ENCODE measurements at places on chromosomes 13 and 19. TPM values are rescaled to one million over a fixed set of nuclear protein-coding genes. Genes with fewer than 3 reads are reported as not detected.
A peak's percentile ranks its signal among the peaks of the same experiment; 100 is the strongest.

GRCh38 chr19:18795540-18795939 lies 4.4 kb upstream of the COMP start:
- DNase-seq: no peak

- DNase-seq: no peak
Measured at GRCh38 chr13:24381541-24382265, 72.3 kb downstream of the C1QTNF9 start.

FCAR gene
- total RNA-seq: not detected

DNA sequence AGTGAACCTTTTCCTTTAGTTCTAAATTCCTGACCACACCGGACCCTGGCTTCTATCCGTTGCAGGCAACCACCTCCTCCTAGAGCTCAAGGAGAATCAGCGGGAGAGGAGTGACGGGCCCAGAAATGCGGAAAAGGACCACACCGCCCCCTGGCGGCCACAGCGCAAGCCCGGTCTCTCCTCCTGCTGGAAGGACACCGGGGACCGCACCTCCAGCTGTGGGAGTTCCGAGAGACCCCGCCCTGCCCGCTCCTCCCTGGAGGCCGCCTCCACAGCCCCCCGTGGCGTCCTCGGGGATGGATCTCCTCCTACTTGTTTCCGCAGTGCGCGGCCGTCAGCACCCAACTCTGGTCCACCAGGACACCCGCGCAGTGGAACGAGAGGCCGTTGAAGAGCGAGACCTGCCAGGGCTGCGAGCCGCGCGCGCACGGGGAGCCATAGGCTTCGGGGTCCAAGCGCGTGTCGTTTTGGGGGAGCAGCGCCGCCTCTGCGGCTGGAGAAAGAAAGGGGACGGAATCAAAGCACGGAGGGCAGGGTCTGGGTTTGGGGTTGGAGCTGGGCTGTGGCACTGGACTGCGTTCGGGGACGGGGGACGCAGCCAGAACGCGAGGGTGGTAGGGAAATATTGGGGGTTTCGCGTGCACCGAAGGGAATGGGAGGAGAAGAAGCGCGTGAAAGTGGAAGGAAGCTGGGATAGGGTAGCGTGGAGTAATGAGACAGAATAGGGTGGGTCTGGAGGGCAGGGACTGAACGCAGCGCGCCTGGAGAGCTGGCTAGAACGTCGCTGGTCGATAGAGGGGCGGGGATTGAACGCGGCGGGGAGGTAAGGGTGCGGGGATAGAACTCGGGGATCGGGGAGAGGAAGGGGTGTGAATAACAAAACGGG lies 2.5 kb downstream of the KLK10 start:
- DNase-seq: peak; percentile 38

RFPL4A gene
- 1.2 TPM for total RNA-seq

DNA sequence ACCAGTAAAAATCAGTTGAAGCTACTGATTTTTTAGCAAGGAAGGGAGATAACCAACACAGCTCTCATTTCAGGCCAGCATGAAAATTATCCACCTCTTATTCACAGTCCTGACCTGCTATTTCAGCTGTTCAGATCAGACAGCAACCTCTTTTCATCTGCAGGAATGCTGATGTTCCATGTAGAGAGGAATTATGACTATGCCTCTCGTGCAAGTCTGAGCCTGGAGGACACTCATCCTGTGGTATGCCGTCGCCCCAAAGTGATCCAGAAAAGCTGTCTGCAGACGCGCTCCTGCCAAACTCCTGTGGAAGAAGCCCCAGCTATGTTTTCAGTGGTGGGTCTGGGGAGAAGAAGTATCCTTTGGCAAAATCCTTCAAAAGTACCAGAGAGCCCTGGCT lies 563.5 kb upstream of the SLITRK1 start:
- no peak for DNase-seq

GRCh38 chr19:7267792-7268704 lies 26.2 kb downstream of the INSR start:
- no peak for DNase-seq

ELANE gene
- total RNA-seq: not detected

ZNF628 gene
- total RNA-seq: 0.79 TPM

DNA sequence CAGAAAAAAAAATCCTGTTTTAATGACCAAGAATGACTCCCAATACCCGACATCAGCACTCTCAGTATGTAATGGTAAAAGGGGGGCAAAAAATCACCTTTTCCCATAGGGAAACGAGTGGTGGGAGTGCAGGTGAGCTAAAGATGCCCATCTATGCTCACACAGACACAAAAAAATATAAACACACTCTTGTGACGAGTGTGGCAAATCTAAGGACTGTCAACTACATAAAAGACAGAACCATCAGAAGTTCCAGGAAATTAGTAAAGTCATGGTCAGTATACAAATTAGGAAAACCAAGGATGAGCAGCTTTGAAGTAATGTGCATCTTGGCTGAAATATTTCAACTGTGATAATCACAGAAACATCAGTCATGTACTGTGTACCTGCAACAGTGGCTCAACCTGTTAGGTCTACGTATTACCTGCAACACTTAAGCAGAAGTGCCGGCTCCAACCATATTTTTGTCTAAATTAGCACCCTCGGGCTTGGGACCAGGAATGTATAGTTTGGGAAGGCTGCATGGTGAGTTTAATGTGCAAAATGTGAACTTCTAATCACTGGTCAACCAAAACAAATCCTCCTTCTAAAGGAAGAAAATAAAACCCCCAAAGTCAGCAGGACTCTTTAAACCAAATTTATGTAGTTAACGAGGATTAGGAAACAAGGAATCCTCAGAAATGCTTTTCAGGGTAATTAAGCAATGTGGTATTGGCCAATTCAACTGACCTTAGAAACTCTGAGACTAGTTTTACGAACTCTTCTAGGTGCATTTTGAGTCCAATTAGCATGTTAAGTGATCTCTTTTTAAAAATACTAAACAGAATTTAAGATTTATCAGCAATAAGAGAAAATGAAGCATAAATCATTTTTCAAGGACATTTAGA lies 24.3 kb downstream of the ANKRD10 start:
- DNase-seq: no peak

DNA sequence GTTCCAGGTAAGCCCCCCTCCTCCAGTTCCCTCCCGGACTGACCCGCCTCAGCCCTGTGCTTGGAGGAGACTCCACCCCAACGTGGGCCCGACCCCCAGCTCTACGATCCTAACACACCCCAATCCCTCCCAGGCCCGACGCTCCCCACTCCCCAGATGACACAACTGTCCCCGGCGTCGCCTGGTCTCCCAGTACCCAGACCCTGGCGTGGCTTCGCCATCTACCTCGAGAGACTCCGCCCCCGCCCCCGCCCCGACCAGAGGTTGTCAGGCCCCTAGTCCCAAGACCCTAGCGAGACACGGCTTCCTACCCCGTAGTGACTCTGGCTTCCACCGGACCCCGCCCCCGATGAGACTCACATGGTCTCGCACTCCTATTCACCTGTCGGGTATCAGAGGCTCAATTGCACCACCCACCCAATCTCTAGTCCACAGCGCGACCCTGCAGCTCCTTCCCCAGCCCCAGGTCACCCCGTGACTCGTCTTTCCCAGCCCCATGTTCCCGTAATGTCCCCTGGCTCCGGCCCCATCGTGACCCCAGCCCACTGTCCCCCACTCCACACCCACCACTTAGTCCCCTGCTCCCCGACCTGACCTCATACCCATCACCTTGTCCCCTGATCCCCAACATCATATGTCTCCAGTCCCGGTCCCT lies 2.9 kb downstream of the CD37 start:
- no peak for DNase-seq

- DNase-seq: no peak
Measured at GRCh38 chr19:4294389-4294788, 7.8 kb downstream of the TMIGD2 start.

DNA sequence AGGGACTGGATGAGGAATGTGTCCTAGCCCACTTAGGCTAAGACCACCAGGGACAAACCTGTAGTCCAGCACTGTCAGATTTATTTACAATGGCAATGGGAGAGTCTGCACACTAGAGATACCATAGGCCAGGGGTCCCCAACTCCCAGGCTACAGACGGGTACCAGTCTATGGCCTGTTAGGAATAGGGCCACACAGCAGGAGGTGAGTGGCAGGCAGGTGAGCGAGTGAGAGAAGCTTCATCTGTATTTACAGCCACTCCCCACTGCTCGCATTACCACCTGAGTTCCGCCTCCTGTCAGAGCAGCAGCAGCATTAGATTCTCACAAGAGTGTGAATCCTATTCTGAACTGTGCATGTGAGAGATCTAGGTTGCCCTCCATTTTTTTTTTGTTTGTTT lies 2.4 kb downstream of the THAP8 start:
- DNase-seq: no peak

USP12 gene
- 20.0 TPM for total RNA-seq

- DNase-seq: no peak
Measured at GRCh38 chr13:73687087-73687486, 447.1 kb downstream of the KLF12 start.

- DNase-seq: no peak
Measured at GRCh38 chr13:113920606-113921286, 53.1 kb downstream of the C13orf46 start.
